Neural crest cell (in vitro differentiated cells): ENCODE measurements at places on chromosomes 4 and X. TPM values are rescaled to one million over a fixed set of nuclear protein-coding genes. Genes with fewer than 3 reads are reported as not detected.

The NWD2 gene
- 0.02 and 0.05 TPM in 2 replicates for total RNA-seq

The REELD1 gene
- not detected in 2 replicates for total RNA-seq

The ATG4A gene
- 7.5 and 8.4 TPM in 2 replicates for total RNA-seq

The MAGEC1 gene
- not detected in 2 replicates for total RNA-seq

The SERTM2 gene
- total RNA-seq = 0.11 TPM in 1 of 2 replicates, not detected in the other

The DSPP gene
- not detected in 2 replicates for total RNA-seq
